ENCODE measurements at places on chromosomes 7 and 10. TPM values are rescaled to one million over a fixed set of nuclear protein-coding genes. Genes with fewer than 3 reads are reported as not detected.

DNA sequence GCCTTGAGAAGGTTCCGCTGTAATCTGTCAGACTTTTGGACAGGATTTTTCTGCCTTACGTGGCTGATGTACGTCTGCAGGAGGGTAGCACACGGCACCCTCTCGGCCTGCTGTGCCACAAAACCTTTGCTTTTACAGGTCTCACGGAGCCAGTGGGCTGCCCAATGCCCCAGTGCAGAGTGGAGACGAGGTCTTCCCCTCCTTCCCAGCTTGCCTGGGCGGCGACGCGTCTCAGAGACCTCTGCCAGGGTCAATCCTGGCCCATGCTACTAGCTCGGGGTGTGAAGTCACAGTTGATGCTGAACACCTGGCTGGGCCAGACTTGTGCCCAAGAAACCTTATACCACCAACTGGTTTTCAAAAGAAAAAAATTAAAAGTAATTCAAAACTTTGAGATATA lies 526.4 kb downstream of the DNAJB6 start:
- no peak for DNase-seq

DNA sequence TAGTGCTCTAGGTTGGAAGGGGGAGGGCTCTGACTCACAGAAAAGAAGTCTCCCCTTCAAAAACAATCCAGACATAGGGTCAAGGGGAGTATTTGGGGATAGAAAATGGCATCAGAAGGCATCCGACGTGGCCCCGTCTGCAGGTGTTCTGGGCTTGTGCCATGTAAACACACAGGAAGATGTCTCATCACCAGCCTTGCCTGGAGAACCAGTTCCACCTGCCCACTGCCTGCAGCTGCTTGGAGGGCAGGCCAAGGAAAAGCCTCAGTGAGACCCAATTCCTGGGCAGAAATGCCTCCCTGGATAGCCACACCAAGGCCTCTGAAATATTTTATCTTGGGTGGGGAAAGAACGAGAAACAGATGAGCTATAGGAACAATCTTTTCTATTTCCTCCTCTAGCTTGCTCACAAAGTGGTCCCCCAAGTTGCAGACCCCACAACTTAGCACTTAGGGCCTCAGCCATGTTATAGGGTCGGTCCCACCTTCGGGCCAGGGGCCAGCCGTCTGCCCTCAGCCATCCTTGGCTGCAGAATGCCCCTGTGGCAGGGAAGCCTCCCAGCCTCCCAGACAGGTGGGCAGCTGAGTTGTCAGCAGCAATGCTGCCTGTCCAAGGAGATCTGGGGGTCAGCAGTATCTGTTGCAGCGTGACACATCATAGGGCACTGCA lies 54.3 kb upstream of the ECHDC3 start:
- DNase-seq = no peak

DNA sequence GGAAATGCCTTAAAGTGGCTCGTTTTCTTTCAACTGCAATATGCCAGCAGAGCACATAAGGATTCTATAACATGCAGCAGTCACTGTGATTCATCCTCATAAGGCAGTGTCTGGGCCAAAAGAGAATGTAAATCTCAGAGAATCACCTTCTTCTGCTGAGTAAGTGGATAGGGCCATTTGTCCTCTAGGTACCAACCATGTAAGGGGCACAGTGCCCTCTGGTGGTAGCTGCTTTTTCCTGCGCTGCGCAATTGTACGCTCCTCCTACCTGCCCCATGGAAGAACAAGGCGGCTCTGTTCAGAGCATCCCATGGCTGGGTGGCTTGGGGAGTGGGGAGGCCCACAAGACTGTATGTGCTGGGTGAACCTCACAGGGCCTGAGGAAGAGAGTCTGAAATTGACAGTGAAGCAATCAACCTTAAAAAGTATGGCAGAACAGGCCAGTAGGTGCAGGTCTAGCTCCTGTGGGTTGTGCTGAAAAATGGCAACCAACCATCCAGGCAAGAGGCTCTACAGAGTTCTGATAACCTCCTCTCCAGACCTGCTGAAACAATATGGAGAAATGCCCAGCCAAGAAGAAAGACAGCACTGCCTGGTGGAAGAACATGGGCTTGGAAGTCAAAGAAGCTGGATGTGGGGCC lies 78.6 kb upstream of the C10orf90 start:
- peak; percentile 77 for DNase-seq

GRCh38 chr7:140036224-140036962 lies 26.4 kb downstream of the PARP12 start:
- DNase-seq = no peak

- DNase-seq = no peak
Observed at GRCh38 chr7:51376420-51377092, 59.9 kb upstream of the COBL start.

- no peak for DNase-seq
Observed at GRCh38 chr10:35412900-35413491, 76.7 kb downstream of the CCNY start.

DNA sequence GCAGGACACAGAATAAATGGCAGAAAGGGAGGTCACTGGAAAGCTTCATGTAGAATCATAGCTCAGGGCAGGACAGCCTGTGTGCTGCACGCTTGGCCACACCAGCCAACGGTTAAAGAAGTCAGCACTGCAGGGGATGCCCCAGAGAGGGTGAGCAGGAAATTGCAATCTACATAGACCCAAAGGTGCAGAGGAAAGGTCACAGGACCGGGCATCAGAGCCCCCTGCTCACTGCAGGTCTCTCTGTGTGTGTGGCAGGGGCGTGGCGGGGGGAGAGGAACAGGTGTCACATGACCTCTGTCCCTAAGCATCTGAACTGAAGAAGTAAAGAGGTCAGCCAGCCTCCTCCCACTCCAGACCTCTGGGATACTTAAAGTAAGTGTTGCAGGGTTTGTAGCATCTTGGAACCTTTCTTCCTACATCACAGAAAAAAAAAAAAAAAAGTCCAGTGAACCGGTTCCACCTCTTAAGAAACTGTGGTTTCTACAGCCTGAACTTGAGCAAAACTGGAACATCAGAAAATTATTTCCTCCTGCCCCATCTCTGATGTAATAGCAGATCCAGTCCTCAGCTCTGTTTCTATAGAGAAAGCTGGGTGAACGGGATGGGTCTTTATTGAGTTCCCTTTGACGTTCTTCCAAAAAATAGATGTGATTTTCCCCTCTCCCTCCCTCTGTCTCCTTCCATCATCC lies 64.3 kb downstream of the RGS10 start:
- DNase-seq = no peak

DNA sequence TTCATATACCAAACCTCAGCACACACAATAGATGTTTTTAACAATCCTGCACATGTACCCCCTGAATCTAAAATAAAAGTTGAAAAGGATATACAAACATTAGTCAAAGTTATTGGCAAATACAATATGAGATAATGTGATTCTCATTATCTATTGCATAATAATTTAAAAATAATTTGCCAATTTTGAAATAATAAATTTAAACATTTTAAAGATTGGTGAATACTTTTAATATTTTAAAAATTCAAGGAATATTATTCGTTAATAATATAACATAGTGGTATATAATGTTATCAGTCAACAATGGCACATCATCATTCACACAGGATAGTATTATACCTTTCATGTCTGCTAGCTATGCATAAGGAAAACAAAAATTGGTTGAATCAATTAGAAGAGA lies 207.0 kb upstream of the SP8 start:
- no peak for DNase-seq

DNA sequence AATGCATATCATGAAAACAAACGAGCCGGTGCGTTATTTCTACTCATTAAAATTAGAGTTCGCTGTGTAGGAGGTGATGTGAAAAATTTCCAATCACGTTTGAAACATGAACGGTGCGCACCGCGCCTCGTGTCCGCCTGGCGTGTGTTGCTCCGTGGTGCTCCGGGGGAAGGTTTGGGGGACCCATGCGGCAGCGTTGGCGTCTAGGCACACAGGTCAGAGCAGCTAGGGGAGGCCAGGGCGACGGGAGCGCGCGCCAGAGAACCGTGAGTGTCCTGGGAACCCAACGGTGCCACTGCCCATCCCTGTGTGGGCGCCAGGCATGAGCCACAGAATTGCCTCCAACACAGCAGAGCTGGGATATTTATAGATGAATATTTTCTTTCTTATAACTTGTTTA lies 70.6 kb upstream of the ADARB2 start:
- DNase-seq = no peak

- DNase-seq = no peak
Observed at GRCh38 chr7:84247591-84247990, 53.0 kb upstream of the SEMA3A start.

DNA sequence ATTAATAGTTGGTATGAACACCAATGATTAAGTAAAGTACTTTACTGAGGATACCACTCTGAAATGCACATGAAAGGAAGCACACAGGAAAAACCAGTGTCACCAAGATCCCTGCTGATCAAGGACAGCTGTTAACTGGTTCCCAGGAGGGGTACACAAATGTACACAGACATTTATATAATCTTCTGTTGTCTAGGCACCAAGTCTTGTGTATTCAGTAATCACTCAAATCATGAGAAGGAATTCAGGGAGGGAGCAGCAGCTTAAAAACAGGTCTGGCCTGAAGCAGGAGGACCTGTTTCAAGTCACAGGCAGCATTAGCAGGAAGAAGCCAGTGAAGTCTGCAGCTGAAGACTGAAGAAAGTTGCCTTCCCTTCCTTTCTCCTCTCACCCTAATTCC lies 18.7 kb downstream of the MPP7 start:
- no peak for DNase-seq

DNA sequence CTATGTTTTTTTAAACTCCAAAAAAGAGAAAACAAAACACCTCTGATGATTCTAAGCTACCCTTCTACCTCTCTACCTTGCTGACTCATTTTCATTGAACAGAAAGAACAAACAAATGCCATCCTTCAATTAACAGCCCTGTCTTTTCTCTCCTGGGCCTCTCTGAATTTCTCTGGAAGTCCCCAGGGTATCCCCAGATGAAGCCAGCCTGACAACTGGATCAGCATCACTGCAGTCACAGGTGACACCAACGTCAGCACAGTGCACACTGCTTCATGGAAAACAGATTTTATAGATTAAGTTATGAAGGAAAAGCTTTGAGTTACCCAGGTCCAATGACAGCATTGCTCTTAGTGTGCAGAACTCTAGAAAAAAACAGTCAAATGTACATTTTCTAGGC lies 5.7 kb downstream of the HUS1 start:
- no peak for DNase-seq

DNA sequence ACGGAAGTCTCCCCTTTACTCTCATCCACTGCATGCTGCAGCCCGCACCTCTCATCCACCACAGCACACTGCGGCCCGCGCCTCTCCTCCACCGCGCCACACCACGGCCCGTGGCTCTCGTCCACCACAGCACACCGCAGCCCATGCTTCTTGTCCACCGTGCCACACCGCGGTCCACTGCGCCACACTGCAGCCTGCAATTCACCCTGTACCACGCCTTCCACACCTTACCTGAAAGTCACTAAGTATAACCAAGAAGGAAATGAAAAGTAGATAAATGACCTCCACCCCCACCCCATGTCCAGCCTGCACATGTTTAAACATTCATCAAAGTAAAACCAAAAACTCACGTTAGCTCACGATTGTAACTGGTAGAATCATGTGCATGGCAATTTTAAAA lies 176.1 kb downstream of the DIP2C start:
- no peak for DNase-seq

DNA sequence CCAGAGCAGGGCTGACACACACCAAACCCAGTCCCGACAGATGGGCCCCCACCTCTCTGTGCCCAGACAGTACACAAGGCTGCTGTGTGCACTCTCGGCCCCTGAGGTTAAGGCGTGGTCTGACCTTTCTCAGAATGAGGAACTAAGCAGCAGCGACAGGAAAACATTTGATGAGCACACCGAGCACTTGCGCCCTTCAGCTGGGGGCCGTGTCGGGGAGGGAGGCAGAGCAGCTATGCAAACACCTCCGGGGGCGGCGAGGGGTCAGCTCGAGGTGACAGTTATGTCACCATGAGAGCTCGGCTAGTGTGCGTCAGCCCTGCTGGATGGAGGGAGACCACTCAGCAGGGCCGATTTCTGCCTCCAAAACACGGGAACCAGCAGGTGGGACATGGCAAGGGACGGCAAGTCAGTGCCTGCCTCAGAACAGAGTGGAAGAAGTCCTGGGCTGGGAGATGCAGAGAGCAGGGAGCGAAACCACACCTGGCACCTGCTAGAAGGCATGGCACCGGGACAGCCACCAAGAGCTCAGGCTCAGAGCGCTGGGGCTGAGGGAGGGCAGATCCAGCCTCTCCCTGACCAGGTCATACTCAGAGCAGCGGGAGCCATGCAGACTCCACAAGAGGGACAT lies 57.4 kb downstream of the CHST15 start:
- DNase-seq = peak; percentile 68

- DNase-seq = no peak
Observed at GRCh38 chr7:39252916-39253315, 275.2 kb downstream of the POU6F2 start.

- DNase-seq = no peak
Observed at GRCh38 chr7:4273566-4274230, 408.4 kb upstream of the FOXK1 start.

DNA sequence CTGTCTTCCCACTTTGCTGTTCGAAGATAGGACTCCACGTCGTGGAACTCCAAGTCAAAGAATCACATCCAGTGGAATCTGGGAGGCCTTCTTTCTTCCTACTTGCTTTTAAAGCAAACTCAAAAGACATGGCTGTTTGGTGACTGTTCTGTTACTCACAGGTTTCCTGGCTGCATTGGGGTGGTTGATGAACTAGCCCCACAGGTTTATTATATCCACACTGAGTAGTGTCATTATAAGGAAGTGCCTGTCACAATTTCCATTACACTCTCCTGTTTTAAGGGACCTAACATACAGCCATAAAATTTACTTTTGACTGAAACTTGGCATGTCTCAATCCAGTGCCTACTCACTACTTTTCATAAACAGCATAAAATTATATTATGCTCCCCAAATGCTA lies 287.3 kb upstream of the SP4 start:
- no peak for DNase-seq

- DNase-seq = no peak
Observed at GRCh38 chr7:15245831-15246230, 316.0 kb downstream of the AGMO start.

- no peak for DNase-seq
Observed at GRCh38 chr7:20107582-20107981, 109.6 kb downstream of the MACC1 start.

- DNase-seq = no peak
Observed at GRCh38 chr10:79018521-79019011, 50.2 kb upstream of the ZMIZ1 start.

- no peak for DNase-seq
Observed at GRCh38 chr10:93615576-93616235, 3.4 kb downstream of the PDE6C start.

GRCh38 chr10:63896992-63897391 lies 375.8 kb downstream of the REEP3 start:
- no peak for DNase-seq

- no peak for DNase-seq
Observed at GRCh38 chr10:48613016-48613415, 8.1 kb upstream of the ARHGAP22 start.

DENND2A gene
- 11.6 TPM for total RNA-seq

MMD2 gene
- total RNA-seq = not detected

RELN gene
- total RNA-seq = 0.56 TPM

CUBN gene
- total RNA-seq = 0.22 TPM

NAT16 gene
- not detected for total RNA-seq

OGDH gene
- total RNA-seq = 664 TPM

CYP3A4 gene
- total RNA-seq = 0.70 TPM

HOXA4 gene
- total RNA-seq = 0.97 TPM
